ENCODE measurements at places on chromosomes 2 and 18.

DNA sequence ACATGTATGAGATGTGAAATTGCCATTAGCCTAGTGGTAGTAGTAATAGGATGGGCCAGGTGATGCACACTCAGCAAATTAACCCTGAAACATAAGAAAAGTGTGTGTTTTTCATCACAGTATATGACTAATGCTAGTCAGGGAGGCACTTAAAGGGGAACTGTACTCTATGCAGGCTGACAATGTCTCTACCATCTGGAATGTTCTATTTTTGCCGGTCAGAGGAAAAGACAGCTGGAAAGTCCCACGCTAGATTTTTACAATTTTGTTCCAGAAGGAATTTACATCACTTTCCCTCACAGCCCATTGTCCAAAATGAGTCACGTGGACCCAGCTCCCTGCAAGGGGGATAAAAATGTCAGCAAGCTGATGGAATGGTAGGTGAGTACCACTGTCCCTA lies 746.3 kb upstream of the CHAC2 start:
- DNase-seq = no peak

- DNase-seq = no peak
These were observed 47.6 kb downstream of the PDE1A start for GRCh38 chr2:182379241-182379640.

DNA sequence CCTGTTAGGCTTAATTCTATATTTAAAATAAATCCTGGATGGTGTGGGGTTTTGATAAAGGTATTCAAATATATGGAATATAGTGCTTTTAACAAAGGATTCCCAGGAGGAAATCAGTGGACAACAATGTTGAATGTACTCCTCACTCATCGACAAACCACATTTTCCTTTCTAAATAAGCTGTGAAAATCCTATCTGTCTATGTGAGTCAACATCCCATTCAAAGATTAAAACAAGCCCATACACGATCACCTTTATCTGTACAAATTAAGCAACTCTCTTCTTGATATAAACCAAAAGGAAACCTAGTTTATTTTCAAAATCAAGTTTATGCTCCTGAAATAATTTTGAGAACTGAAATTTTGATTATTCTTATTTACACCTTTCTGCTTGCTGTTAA lies 153.4 kb downstream of the ERBB4 start:
- DNase-seq = no peak

DNA sequence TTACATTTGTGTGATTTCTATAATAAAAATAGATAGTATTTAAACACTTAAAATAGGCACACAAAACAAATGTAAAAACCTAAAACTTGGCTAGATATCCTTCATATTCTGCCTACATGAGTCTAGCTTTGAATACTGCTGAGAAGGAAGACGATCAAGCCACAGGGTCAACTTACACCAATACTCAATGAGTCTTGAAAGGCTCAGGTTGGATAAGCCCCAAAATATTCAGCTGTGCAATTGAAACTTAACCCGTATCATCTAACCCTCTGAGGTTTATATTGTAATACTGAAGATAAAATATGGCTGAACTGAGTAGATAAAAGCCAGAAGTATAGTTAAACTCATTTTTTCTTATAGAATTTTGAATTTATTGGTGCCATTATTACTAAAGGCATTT lies 313.0 kb upstream of the NRXN1 start:
- no peak for DNase-seq

GRCh38 chr18:41887100-41887499 lies 67.9 kb upstream of the PIK3C3 start:
- no peak for DNase-seq

- no peak for DNase-seq
These were observed 41.1 kb downstream of the FAM124B start for GRCh38 chr2:224360801-224361251.

- DNase-seq = peak; percentile 24
These were observed 2.9 kb upstream of the ATOH8 start for GRCh38 chr2:85750587-85751575.

DNA sequence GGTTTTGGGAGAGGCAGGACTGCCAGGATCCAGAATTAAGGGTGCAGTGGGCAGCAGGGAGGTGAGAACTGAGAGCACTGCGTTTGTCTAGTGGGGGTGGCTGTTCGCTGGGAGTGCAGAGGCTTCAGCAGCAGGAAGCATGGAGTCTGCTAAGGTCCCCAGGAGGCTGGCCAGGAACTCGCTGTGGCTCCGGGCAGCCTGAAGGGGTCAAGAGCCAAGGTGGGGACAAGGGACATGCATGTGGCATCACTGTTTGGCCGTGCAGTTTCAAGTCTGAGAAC lies 43.2 kb upstream of the SEMA4C start:
- DNase-seq = no peak

DNA sequence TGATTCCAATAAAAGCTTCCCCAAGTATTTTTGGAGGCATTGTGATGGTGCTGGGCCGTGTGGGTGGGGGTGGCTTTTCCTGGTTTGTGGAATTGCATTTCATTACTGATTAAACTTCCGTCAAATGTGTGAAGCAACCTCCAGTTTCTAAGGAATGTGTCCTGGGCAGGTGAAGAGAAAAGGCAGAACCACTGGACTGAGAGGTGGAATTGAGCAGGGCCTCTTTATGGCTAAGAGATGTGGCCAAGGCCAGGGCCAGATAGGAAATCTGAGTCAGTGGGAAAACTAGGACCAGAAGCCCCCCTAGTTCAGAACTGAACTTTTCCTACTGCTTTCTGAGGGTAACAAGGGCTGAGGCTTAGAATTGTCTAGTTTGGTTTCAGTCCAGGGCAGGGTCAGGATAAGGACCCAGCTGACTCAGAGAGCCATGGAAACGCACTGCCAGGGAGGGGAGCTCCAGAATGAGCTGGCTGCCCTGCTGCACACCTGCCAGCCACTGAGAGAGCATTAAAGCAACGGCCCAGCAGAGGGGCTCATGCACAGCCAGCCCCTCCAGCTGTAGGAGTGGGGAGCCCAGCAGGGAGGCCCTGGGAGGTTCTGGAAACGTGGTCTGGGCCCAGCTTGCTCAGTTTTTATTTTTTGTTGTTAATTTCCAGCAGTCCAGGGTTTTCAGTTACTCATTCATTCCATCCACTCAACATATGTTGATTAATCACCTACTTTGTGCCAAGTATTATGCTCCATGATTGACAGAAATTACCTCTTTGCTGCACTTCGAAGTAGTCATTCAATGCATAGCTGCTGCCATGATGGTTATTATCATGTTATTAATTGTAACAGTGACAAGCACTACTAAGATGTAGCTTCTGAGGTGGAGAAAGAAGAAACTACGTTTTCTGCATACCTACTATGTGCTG lies 156.1 kb downstream of the MSH2 start:
- DNase-seq = no peak

- DNase-seq = no peak
These were observed 93.3 kb downstream of the CTAGE1 start for GRCh38 chr18:22324191-22325131.

DNA sequence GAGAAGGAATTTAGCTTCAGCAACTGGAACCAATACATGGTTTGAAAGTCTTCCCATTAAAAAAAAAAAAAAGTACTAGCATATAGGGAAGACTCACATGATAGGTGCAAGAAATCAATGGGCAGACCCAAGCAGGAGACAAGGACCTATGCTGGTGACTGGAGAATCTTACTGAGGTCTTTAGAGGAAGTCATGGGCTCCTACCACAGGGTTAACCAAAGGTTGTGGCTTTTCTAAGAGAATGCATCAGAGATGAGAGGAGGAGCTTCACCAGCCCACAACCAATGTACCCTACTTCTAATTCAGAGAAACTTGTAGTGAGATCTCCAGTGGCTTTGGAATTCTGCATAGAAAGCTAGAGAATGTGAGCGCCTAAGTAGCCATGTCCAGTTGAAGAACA lies 207.4 kb downstream of the NCKAP5 start:
- DNase-seq = no peak

DNA sequence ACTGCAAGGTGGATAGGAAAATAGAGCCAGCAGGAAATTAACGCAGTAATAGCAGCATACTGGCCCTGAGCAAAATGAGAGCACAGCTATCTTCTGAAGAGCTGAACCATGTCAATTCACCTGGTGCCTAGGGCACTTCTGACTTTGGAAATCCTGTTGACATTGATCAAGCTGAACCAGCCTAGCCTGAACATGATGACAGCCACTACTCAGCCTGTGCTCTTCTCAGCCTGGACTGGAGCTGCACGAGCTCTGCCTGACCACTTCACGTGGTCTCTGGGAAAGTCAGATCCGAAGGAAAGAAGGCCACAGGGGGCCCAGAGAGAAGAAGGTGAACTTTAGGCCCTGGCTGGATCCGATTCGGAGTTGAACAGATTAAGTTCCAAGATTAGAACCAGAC lies 421.9 kb downstream of the LPIN1 start:
- no peak for DNase-seq

DNA sequence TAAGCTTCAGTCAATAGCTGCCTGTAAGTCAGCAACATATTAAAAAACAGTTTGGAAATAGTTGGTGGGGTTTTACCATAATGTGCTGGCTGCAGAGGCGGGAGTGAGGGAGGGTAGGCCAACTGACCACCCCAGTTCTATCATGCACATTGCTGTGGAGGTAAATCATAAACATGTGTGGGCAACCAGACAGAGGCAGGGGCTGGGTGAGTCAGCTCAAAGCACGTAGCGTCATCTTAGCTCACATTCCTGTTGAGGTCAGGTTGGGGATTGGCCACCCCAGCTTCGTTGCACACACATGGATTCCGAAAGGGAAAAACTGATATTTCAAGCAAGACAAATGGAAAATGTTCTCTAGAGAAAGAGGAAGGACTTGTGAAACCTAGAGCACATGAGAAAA lies 19.5 kb downstream of the GPR45 start:
- no peak for DNase-seq

- DNase-seq = no peak
These were observed 2.0 kb upstream of the CAPN10 start for GRCh38 chr2:240584486-240585031.

DNA sequence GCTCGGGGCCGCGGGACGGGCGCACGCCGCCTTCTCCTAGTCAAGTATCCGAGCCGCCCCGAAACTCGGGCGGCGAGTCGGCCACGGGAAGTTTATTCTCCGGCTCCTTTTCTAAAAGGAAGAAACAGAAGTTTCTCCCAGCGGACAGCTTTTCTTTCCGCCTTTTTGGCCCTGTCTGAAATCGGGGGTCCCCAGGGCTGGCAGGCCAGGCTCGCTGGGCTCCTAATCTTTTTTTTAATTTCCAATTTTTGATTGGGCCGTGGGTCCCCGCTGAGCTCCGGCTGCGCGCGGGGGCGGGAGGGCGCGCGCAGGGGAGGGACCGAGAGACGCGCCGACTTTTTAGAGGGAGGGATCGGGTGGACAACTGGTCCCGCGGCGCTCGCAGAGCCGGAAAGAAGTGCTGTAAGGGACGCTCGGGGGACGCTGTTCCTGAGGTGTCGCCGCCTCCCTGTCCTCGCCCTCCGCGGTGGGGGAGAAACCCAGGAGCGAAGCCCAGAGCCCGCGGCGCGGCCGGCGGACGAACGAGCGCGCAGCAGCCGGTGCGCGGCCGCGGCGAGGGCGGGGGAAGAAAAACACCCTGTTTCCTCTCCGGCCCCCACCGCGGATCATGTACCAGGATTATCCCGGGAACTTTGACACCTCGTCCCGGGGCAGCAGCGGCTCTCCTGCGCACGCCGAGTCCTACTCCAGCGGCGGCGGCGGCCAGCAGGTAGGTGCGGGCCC lies 617 bp downstream of the FOSL2 start:
- DNase-seq = peak; percentile 54

DNA sequence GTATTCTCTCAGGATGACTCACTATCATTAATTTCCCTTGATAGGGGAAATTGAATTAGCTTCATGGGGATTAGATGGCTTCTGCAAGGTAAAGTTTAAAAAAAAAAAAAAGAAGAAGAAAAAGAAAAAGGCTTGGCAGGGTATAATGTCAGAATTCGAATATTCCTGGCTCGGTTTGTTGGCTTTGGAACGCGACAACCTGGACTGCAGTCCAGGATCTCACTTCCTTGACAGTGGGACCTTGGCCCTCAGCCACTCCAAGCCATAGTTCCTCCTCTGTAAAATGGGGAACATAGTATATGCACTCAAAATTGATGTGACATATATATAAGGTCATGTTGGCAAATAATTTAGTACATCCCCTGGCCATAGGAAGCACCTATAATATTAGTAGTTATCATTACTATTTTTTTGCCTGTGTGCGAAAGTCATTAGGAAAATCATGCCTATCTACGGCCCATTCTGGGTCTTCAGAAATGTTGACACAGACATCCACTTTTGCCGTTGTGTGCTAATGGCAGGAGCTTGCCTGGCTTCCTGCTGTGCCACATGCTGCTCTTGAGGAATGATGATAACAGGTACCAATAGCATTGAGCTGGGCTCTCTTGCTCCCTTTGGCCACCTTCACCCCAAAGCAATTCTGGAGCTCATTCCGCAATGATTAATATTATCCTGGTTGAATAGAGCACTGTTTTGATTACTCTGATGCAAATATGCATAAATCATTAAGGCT lies 97.9 kb downstream of the MTCL1 start:
- no peak for DNase-seq

DNA sequence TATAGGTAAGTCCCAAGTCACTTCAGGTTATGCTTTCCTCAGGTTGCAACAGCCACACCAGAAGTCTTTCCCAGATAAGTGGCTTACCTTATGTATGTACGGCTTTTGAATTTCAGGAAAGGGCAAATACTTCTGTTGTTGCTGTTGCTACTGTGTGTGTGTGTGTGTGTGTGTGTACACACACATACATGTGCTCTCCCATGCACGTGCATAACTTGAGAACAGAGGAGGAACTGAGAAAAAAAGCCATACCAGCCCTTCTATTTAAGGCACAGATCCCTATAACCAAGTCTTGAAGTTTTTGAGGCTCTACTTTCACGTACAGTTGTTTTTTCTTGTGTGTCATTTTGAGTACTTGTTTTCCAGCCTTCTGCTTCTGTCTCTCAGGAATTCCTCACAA lies 62.4 kb downstream of the WDPCP start:
- no peak for DNase-seq

DNA sequence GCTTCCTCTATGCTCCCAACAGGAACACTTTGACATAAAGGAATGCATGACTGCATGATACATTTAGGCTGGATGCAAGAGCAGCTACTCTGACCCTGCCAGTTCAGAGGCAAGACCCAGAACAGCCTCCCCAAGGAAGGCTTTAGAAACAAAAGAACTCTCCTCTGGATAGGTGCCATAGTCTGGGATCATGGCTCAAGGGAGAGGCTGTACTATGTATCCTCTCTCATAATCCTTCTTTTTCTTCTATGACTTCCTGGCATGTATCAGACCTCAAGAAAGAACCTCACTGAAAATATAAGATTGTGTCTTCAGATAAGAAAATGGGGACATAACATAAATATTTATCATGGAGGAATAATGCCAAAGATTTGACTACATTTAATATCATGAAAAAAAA lies 194.0 kb upstream of the LYPD1 start:
- no peak for DNase-seq

- DNase-seq = no peak
These were observed 33.1 kb upstream of the NPC1 start for GRCh38 chr18:23619388-23619881.

- DNase-seq = no peak
These were observed 89.7 kb downstream of the ICOS start for GRCh38 chr2:204026294-204026693.
